ENCODE measurements at places on chromosomes 3 and 15.
A peak's percentile ranks its signal among the peaks of the same experiment; 100 is the strongest.

GRCh38 chr3:62242831-62243509 lies 130.4 kb downstream of the FEZF2 start:
- no peak for DNase-seq

- DNase-seq: no peak
These were observed 8.8 kb downstream of the STARD9 start for GRCh38 chr15:42584031-42584765.

DNA sequence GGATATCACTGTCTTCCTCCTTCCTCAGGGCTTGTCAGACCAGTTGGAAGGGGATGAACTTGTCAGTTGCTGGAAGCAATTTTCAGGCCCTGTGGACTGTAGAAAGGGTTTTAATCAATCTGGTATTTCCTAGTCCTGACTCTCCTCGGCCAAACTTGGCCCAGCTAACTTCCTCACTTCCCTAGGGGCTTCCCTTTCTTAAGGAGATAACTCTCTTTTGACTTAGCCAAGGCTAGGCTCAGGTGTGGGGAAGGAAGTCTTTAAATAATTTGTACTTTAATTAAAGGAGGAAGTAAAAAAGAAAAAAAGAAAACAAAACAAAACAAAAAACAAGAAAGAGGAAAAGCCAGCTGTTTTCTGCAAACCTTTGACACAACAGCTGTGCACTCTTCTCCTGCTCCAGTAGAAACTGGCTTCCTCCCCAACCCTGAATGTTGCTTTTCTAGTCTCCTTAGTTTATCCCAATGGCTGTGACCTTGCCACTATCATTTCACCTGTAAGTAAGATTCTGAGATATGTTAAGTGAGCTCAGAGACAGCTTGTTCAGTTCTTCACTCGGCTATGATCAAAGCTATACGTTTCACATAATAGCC lies 53.0 kb upstream of the ST3GAL6 start:
- DNase-seq: no peak

DNA sequence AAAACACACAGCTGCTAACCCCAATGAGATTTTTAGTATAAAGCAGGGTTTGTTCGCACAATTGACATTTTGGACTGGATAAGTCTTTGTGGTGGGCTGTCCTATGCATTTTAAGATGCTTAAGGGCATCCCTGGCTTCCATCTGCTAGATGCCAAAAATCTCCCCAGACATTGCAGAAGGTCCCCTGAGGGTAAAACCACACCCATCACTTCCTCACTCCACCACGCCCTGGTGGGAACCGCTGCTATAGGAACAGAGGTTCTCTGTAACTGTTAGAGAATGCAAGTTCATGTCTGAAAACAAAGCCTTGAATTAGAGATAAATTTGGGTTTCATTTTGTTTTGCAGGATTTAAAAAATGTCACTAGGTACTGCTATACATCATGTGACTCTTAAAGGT lies 67.7 kb downstream of the ARHGEF26 start:
- DNase-seq: no peak

- DNase-seq: no peak
These were observed 2.6 kb downstream of the CD276 start for GRCh38 chr15:73686781-73687256.

- no peak for DNase-seq
These were observed 215.6 kb downstream of the CBLB start for GRCh38 chr3:105653166-105653565.

DNA sequence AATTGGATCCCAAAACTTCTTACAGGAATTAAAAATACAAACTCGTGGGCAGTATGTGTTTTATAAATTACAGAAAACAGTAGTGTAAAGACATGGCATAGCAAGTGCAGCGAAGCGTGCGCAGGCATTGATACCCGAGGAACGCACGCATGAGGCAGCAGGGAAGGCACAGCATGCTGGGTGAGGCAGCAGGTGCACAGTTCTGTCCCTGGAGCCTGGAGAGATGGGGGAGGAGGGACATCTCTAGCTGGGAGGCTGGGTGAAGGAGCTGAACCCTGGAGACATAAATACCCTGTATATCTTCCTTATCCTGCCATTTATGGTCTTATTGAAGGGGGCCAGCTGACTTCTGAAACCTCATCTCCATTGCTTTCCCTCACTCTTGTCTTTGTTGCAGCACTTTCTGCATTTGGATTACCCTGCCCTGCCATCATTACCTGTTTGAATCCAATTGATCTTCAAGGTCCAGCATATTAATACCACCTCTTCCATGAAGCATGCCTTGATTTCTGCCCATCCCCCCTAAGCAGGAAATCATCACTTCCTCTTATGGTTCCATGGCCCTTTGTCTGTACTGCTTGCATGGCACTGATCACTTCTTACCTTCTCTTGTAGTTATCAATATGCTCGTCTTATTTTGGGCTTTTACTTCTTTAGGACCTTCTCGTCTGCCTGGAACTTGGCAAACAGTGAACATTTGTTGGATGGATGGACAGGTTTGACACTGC lies 20.5 kb downstream of the LPP start:
- DNase-seq: peak; percentile 17

- DNase-seq: no peak
These were observed 693.1 kb upstream of the NECTIN3 start for GRCh38 chr3:110378481-110378880.

- no peak for DNase-seq
These were observed 48.5 kb downstream of the SATB1 start for GRCh38 chr3:18376682-18377081.

DNA sequence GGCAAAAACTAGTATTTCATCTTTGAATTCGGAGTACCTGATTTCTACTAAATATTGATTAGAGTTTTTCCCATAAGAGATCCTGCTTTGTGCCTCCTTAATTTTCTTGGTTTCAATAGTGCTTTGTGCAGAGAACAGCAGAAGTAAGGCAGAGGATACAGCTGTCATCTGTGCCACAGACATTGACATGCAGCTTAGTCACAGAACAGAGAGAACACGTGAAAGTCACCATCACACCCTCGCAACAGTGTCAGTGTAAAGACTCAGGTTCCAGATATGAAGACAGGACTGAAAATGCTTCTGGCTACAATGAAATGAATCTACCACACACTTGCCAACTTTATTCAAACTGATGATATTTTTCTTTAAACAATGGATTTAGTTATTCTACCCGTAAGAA lies 942.8 kb upstream of the CFAP20DC start:
- no peak for DNase-seq

- no peak for DNase-seq
These were observed 96.3 kb upstream of the SLC2A2 start for GRCh38 chr3:171122861-171123260.

DNA sequence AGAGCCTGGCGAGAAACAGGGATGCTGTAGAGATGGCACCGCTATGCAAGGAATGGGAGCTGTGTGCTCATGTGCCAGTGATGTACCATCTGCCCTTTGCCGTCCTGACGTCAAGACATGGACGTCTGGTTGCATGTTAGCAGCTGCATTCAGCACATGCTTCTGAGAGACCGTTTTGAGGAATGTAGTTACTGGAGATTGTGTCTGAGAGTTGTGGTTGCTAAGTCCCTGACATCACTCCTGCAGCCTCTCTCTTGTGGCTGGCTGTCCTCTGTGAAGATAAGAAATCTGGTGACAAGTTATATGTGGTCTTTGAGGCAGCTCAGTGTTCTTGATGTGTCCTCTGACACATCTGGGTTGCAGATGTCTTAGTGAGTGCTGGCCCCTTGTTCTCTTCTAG lies 165.1 kb downstream of the APBA2 start:
- DNase-seq: no peak

DNA sequence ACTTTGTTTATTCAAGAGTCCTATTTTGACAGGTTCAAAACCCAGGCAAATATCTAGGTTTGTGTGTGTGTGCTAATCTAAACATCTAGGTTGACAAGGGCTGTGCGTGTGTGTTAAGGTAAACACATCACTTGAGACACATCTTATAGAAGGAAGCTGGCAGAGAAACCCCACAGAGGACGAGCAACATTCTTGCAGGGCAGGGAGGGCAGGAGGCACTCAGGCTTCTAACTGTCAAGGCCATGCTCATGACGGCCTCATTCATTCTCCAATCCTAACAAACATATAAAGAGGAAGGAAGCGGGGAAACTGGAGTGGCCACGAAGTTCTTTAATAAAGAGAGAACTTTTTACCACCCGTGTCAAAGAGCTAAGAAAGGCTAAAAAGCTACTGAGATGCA lies 43.4 kb downstream of the SLCO2A1 start:
- DNase-seq: no peak

DNA sequence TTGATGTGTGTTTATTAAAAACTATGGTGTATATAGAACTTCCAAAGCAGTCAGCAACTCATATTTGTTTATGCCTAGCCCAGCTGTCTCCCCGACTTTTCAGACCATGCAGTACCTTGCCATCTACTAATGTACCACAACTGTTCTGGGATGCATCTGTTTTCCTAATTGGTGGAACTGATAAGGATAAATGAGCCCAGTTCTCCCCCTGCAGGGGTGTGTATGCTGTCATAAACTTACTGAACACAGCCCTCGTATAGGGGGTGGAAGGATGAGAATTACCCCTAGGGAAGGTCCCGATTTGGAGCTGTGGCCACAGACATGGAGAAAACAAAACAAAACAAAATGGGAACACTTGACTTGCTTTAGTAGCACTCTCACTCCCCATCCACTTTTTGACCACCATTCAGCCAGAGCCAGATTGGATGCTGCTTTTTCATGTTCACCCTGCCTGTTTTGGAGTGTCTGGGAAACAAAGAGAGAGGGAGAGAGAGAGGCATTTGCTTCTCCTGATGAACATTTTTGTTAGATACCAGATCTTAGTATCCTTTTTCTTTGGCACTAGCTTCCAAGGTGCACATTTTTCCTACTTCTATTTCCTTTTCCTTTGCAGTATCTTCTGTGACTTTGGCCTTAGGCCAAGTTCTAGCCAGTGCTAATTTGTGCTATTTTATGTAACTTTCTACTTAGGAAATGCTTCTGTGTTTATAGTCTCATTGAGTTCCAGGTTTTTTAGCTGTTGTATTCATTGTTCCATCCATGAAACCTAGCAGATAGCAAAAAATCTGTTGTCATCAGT lies 29.1 kb downstream of the CADM2 start:
- DNase-seq: no peak

Data from NCI-H187 (cell line).